CD14-positive monocyte (primary cell): ENCODE measurements at places on chromosomes 5 and 9.
A peak's percentile ranks its signal among the peaks of the same experiment; 100 is the strongest.

GRCh38 chr5:100690036-100690560 lies 154.9 kb downstream of the FAM174A start:
- DNase-seq, result no peak

DNA sequence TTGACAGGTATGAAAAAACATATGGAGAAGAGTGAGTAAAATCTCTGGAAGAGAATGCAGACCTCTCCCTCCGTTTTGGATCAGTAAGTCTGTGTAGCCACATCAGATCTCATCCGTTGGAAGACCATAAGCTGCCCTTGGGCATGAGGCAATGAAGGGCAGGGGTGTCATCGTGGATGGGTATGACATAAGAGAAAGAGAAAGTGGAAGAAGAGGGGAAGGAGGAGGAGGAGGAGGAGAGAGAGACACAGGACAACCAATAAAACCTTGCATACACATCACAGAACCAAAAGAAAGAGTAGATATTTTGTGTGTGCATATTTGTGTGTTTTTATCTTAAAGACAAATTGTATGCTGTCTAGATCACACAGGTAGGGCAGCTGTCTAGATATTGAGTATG lies 50.7 kb downstream of the PRRC1 start:
- DNase-seq, result no peak

- no peak for DNase-seq
Observed at GRCh38 chr9:72858089-72858912, 94.6 kb downstream of the ALDH1A1 start.

- peak; percentile 79 for DNase-seq
Observed at GRCh38 chr5:36692791-36693763, 86.7 kb downstream of the SLC1A3 start.

DNA sequence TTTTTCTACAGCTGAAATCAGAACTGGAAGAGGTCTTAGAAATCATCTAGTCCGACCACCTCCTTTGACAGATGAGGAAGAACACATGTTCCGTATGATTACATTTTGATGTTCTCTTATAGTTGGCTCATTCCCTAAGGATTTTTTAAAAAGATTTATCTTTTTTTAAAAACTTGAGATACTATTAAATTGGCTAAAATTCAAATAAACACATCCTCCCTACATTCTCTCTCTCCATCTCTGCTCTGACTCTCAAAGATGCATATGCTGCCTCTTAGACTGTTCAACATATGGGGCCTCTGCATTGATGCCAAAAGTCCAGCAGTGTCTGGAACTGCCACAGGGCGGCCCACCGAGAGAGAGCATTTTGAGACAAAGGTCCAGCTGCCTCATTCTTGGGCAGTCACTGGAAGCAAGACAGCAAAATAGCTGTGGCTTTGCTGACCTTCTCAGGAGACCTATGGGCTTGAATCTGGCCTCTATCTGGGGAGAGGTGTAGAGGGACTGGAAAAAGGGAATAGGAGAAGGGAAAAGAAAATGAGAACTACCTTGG lies 12.8 kb upstream of the TSSK1B start:
- no peak for DNase-seq

GRCh38 chr5:61569353-61569752 lies 237.3 kb downstream of the ZSWIM6 start:
- DNase-seq, result no peak

DNA sequence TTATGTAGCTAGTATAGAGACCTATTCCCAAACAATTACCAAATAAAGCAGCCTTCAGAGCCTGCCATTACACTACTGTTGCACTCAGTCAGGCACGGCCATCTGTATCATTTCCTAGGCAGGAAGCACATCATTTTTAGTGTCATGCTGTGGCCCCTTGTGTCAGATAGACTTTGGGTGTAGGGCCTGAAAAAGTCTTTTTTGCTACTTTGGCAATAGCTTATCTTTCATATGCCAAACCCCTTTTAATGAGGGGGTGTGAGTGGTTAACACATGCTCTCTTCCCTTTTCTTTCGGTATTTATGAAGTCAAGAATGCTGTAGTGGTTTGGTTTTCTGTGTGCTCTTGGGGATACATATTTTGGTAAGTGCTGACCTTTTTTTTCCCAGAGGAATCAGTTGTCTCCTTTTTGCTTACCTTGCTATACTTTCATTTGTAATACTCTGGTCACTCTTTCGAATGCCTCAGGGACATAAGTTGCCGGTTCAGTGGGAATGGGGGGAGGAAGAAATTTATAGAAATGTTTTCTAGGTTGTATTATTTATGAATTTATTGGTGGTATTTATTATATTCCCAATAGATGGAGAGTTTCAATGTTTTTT lies 209.8 kb downstream of the CSNK1G3 start:
- DNase-seq, result no peak

- DNase-seq, result no peak
Observed at GRCh38 chr5:61582205-61582820, 250.3 kb downstream of the ZSWIM6 start.

- DNase-seq, result no peak
Observed at GRCh38 chr5:143205386-143205785, 198.1 kb downstream of the NR3C1 start.

DNA sequence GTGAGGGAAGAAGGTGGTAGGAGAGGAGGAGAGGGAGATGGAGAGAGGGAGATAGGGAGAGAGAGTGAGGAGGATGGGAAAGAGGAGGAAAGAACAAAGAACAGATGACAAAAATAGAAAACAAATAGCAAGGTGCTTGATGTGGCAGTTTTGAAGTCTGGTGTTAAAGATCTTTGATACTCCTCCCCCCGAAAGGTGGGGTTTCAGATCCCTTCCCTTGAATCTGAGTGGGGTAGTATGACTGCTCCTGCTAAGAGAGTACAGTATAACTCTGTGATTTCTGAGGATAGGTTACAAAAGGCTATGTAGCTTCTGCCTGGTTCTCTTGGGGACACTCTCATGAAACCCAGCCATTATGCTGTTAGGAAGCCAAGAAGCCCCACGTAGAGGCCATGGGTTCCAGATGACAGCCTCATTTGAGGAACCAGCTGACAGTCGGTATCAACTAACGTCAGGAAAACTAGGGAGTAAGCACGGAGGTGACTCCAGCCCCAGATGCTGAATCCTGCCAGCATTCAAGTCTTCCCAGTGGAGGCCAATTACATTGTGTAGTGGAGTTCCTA lies 102.1 kb downstream of the FANCC start:
- DNase-seq, result no peak

DNA sequence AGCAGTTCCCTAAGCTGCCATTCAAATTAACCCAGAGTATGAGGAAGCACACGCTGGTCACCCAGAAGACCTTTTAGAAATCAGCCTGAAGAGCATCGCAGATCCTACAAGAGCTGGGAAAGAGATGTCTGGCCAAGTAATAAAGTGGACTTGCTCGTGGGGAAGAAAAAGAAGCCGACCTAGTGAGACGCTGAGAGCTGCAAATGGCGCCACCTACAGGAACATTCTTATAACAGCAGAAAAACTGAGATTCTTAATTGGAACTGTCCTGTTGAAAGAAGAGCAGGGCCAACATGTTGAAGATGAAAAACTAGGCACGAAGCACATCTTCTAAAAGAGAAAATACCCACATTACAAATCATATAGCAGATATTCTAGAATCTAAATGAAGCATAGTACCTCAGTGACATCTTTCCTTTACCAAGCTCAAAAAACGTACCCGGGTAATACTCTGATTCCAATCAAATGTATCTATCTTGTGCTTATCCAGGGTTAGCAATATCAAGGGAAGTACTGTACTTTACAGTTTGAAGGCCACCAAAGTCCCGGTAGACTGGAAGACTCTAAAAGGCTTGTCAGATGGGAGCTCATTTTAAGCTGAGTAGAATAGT lies 3.9 kb upstream of the GNAQ start:
- peak; percentile 66 for DNase-seq

DNA sequence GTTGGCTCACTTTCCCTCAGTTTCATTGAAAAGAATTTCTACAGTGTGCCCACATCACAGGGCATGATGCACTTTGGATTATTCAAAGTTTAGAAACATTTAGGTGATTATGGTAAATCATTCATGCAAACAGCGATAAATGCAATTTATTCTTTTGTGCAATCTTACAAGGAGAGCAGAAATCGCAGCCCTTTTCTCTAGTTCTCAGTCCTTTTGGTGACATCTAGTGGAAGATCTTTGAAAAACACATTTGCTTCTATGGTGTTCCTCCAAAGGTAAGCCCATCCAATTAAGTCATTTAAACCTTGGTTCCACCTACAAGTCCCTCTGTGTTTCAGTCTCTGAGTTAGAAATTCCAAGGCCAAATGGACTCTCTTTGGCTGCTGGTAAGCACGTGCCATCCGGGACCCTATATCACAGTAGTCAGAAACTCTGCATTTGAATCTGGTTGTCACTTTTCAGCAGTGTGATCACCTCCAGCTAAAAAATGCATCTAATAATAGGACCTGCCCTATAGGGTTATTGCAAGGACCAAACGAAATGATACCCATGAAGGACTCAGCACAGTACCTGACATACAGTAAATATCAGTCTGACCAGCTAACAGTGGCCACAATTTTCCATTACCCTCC lies 66.4 kb downstream of the MACROH2A1 start:
- peak; percentile 6 for DNase-seq

- DNase-seq, result no peak
Observed at GRCh38 chr5:172144291-172144815, 43.7 kb downstream of the STK10 start.

GRCh38 chr5:63128018-63128417 lies 549.4 kb downstream of the LRRC70 start:
- DNase-seq, result no peak

- peak; percentile 59 for DNase-seq
Observed at GRCh38 chr5:138503487-138504270, 38.4 kb downstream of the EGR1 start.

DNA sequence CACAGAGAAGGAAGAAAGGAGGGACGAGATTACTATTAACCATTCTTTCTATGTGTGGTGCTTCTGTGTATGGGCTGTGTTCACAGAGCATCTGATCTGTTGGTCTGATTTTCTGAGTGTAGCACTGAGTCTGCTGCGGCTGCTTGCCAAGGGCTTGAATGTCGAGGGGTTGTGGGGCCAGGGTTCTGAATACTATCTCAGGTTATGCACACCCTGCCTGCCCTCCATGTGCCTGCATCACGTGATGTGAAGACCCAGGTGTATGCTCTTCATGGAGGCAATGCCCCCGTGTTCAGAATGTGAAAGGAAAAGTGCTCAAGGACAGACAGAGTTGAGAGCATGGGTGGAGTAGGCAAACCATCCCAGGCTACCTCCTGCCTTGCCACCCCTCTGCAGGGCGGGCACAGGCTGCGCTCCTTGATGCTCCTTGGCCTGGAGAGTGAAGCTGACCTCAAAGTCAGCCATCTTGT lies 254.9 kb downstream of the FANCC start:
- DNase-seq, result no peak

DNA sequence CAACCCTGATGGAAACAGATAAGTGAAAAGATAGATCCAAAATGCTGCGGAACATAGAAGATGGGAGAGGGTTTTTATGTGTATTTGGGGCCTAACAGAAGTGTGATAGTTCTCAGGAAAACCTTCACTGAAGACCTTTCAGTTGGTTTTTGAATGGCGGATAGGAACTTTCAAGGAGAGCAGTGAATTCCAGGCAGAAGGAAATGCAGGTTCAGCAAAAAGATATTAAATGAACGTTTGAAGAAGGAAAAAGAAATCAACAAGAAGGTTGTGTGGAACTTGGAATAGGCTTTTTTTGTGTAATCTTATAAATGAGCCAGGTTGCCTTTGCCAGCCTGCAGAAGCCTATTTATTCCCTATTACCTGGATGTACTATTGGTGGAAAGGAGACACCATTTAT lies 2.1 kb downstream of the PPIP5K2 start:
- no peak for DNase-seq

DNA sequence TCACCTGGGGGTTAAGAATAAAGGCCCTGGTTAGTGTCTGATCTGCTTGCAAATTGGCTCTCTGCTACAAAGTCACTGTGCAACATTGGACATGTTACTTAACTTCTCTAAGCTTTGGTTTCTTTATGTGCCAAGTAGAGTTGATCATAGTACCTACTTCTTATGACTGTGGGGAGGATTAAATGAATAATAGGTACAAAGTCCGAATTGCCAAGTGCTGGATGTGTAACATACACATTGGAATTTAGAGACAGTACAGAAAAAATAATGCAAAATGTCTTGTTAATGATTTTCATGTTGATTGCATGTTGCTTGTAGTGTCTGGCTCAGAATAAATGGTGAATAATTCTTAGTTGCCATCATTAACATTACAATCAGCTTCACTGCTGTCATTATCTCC lies 2.2 kb downstream of the DOCK8 start:
- DNase-seq, result no peak

GRCh38 chr9:38331141-38331540 lies 61.4 kb upstream of the ALDH1B1 start:
- DNase-seq, result no peak

DNA sequence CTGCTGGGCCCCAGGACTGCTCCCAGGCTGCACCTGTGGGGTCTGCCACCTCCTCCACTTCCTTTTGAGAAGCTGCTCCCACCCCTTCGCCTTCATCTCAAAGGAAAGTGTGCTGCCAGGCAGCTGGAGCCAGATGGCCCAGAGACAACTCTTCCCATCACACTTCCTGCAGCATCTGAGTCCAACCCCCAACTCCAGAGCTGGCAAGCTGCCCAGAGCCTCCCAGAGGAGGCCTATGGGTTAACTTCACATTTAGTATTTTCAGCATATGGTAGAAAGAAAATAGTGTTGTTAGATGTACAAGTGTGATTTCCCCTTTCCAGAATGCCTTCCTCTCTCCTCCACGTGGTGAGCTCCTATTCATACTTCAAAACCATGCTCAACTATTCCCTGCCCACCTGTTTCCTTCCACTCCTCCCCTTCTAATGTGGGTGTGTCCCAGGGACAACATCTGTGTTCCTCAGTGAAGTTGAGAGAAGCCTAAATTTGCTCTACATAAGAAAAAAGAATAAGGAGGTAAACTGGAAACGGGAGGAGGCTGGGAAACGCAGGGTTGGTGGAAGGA lies 38.6 kb upstream of the KCNMB1 start:
- no peak for DNase-seq

DNA sequence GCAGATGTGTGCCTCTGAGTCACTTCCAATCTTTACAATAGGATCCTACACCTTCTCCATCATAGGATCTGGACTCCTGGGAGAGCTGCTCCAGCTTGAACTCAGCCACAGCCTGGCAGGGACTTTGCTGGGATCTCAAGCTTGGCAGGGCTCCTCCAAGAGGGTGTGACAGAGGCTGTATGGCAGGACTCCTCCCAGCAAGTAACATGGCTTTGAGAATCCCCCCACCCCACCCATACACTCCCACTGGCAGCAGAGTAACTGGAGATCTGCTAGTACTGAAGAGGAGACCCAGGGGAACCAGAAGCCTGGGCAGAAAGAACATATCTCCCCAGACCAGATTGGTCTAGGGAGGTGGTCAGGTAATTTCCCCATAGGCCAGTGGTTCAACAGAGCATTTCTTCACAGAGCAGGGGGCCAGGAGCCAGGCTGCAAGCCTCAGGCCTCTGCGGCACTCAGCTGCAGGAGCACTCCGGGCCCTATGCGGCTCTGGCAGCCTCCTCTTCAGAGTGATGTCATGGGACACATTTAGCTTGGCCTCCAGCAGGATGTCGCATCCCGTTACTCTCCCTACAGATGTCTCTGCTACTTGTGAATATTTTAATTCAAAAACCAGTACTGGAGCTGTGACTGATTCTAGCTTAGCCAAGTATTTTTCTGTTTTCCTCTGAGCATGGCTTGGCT lies 1.7 kb upstream of the ACSL6 start:
- no peak for DNase-seq

- DNase-seq, result no peak
Observed at GRCh38 chr9:7983490-7983889, 183.9 kb upstream of the DMAC1 start.
